ENCODE measurements at places on chromosomes 16 and 17.
A peak's percentile ranks its signal among the peaks of the same experiment; 100 is the strongest.

DNA sequence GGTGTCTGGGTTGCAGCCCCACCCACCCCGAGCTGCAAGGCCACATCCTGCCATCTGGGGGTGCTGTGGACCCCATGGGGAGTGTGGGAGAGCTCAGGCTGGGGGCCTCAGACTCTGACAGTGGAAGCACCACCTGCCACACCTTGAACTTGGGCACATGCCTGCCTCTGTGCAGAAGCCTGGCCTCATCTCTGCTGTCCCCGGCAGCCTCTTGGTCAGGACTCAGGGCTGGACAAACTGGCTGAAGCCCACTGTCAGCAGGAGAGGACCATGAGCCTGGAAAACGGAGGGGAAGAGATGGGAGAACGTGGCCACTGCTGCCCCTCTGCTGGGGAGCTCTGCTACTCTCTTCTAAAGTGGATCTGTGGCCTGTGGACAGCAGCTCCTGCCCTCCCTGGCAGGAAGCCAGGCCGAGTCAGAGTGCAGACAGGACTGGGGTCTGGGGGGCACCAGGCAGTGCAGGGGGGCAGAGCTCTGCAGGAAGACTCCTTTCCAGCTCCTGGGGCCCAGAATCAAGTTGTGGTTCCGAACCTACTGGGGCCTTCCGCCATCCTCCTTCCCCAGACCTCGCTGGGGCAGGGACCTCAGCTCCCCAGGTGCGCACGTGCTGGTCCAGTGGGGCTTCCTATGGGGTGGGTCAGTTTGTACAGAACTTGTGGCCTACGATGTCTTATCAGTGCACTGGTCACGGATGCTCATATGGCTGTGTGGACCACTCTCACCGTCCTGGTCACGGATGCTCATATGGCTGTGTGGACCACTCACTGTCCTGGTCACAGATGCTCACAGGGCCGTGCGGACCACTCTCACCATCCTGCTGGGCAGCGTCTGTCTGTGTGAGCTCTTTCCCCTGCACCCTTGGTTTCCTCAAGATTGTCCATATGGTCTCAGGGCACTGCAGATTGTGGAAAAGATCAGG, 207.7 kb downstream of the LAT start:
- no peak for DNase-seq

GRCh38 chr16:59046335-59046734, 312.2 kb upstream of the GOT2 start:
- DNase-seq: no peak

DNA sequence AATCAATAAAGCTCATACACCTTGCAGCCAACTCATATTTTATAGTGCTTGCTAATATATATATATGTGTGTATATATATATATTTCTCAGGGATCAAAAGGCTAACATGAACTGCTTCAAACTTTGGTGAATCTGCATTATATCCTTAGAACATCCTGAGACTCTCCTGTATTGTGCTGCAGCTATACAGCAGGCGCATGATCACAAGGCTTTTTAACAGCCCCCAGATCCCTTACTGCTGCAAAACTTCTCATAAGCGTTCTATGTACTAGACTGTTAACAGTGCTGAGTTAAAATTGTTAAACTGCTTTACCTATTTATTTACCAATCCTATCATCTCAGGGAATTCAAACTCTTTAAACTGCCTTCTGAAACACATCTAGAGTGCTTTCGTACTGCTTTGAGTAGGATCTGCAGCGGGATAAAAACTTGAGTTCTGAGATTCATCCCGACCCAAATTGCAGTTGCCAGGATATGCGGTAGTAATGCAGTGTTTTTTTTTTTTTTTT, 1.3 kb downstream of the GPATCH8 start:
- DNase-seq: peak; percentile 40

DNA sequence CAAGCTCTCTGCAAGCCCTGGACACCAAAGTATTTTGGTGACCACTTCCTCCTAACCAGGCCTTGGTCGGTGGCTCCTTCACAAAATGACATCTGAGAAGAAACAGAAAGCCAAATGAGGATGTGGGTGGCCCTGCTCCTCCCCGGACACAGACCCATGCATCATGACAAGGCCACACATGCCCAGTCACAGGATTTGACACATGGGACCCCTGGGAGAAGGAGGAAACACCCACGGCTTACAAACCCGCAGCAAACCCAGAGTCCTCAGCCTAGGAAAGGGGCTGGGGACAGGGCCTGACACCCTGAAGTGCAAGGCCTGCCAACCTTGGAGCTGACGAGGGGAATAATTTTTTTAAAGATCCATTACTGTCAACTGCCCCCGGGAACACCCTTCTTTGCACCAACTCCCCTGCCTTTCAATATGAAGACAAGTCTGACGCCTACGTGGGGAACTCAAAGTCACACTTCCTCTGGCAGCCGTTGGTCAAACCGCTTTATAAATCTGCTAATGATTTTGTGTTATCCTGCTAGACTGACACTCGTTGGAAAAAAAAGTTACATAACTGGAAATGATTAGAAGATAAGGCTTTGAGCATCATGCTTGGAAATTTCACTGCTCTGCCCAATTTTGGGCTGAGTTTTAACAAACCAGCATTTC, 41.3 kb downstream of the GAS7 start:
- no peak for DNase-seq

GRCh38 chr17:77316191-77316641, 175.4 kb downstream of the SEC14L1 start:
- peak; percentile 72 for DNase-seq

DNA sequence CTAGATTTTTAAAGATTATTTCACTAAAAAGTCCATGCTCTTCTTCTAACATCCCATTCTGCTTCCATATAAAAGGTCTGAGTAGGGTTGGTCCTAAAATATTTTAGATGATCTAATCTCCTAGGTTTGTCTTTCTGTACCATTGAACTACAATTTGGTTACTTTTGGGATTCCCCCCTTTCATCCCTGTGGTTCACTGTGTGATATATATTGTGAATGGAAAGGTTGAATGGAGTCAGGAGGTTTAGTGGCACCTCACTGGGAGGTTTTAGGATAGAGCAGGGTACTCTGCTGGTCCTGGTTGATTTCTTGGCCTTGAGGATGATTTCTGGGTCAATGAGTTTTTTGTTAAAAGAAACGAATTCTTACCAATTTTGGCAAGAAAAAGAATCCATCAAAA, 29.5 kb downstream of the MAP2K6 start:
- DNase-seq: no peak

DNA sequence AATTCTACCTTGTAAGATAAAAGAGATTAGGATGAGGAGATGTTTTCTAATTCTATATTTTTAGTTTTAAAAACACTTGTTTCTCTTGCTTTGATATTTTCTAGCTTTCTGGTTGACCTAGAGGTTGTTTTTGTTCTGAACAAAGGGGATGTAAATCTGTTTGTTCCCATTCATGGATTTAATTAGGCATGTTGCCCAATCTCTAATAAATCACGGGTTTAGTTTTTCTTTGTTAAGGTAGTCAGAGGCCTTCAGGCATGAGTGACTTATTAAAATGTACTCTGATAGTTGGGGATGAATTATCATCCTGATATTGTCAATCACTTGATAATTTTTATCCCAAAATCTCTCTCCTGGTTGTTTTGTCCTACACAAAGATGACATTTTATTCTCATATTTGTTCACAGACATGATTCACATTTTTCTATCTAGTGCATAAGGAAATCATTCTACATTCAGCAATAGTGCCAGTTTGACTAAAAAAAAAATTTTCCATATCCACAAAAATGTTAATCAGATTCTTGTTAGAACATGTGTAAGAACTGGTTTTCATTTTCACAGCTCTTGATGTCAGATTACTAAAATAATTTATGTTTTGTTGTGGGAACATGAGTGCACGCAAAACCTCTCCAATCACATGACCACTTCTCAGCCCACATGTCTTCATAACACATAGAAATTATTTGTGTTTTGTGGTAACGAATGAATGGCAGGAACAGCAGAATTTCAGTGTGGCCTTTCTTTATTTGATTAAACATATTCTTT, 95.7 kb upstream of the AKTIP start:
- no peak for DNase-seq

All from adipocyte (in vitro differentiated cells).